ENCODE measurements at places on chromosomes 3 and 15. TPM values are rescaled to one million over a fixed set of nuclear protein-coding genes. Genes with fewer than 3 reads are reported as not detected.

EIF4E3 gene
- total RNA-seq: 29.7 TPM

DPP8 gene
- 26.4 TPM for total RNA-seq

AGTR1 gene
- total RNA-seq: not detected

SKOR1 gene
- 0.16 TPM for total RNA-seq

PRR20G gene
- not detected for total RNA-seq

COLQ gene
- total RNA-seq: 1.3 TPM

TLR9 gene
- total RNA-seq: 0.59 TPM

SCN10A gene
- total RNA-seq: not detected

CTXN2 gene
- total RNA-seq: not detected

ZCWPW2 gene
- 0.37 TPM for total RNA-seq

ATP2B2 gene
- not detected for total RNA-seq

LYZL4 gene
- not detected for total RNA-seq

LCTL gene
- not detected for total RNA-seq

LARP6 gene
- not detected for total RNA-seq

COL8A1 gene
- not detected for total RNA-seq

ABCC5 gene
- total RNA-seq: 12.5 TPM

BNIP2 gene
- total RNA-seq: 61.5 TPM

IMPG2 gene
- 0.14 TPM for total RNA-seq

STAC gene
- total RNA-seq: 0.27 TPM

DPPA2 gene
- total RNA-seq: not detected

MUSTN1 gene
- total RNA-seq: 2.8 TPM

CLRN1 gene
- not detected for total RNA-seq

RGMA gene
- 0.11 TPM for total RNA-seq

AADACL2 gene
- total RNA-seq: not detected

TERC gene
- 11.1 TPM for total RNA-seq

C3orf85 gene
- not detected for total RNA-seq

DUSP7 gene
- total RNA-seq: 20.3 TPM

TTC23 gene
- 9.0 TPM for total RNA-seq

PIERCE2 gene
- total RNA-seq: 0.81 TPM

MORF4L1 gene
- total RNA-seq: 353 TPM

CLDN18 gene
- total RNA-seq: not detected

SLC6A20 gene
- total RNA-seq: not detected

BBS4 gene
- 14.9 TPM for total RNA-seq

C3orf52 gene
- 9.3 TPM for total RNA-seq

RASSF1 gene
- total RNA-seq: 50.7 TPM

WDR72 gene
- total RNA-seq: not detected

NRG4 gene
- not detected for total RNA-seq
